ENCODE measurements at places on chromosomes 11 and 22. TPM values are rescaled to one million over a fixed set of nuclear protein-coding genes. Genes with fewer than 3 reads are reported as not detected.

GRCh38 chr22:42271906-42272305 lies 1.5 kb upstream of the TCF20 start:
- no peak for DNase-seq

Gene POU2AF3
- not detected for polyA plus RNA-seq

- DNase-seq: no peak
These were observed 1.8 kb upstream of the CYP2D6 start for GRCh38 chr22:42132457-42132856.

DNA sequence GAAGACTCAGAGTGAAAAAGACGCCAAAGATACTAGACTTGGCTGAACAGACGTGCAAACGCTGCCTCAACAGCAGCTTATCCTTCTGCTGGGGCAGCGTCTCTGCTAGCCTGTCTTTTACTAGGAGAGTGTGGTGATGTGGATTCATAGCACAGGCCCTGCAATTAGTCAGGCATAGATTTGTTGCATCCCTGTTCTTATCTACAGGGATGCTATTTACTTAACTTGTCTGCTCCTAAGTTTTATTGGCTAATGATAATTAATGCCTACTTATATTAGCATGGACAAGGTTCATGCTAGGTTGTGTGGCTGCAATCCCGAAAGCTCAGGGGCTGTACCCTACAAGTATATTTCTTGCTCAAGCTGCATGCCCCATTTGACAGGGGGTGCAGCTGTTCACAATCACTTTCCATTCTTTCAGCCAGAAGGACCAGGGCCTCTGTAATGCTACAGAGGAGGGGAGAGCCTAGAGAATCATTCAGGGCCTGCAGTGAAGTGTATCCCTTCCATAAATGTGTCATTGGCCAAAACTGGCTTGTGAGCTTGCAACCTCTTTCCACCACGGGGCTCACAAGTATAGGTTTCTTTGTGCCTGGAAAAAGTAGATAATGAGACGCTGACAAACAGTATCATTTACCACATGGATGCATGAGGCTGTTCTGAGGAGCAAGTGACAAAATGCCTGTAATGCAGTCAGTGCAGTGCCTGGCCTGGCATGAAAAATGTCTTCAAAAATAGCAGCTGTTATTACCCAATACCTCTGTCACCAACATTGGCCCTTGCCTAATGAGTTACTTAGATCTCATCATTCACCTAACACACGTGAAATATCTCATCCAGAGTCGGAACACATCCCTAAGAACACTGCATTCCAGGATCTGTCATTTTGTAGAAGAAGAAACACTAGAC lies 685.8 kb upstream of the API5 start:
- no peak for DNase-seq

- DNase-seq: no peak
These were observed 233.5 kb downstream of the MIAT start for GRCh38 chr22:26890870-26891269.

GRCh38 chr11:2748061-2748813 lies 48.4 kb upstream of the KCNQ1OT1 start:
- DNase-seq: peak; percentile 23

GRCh38 chr11:105004021-105004420 lies 18.9 kb downstream of the CASP5 start:
- no peak for DNase-seq

Gene DRICH1
- polyA plus RNA-seq: not detected

DNA sequence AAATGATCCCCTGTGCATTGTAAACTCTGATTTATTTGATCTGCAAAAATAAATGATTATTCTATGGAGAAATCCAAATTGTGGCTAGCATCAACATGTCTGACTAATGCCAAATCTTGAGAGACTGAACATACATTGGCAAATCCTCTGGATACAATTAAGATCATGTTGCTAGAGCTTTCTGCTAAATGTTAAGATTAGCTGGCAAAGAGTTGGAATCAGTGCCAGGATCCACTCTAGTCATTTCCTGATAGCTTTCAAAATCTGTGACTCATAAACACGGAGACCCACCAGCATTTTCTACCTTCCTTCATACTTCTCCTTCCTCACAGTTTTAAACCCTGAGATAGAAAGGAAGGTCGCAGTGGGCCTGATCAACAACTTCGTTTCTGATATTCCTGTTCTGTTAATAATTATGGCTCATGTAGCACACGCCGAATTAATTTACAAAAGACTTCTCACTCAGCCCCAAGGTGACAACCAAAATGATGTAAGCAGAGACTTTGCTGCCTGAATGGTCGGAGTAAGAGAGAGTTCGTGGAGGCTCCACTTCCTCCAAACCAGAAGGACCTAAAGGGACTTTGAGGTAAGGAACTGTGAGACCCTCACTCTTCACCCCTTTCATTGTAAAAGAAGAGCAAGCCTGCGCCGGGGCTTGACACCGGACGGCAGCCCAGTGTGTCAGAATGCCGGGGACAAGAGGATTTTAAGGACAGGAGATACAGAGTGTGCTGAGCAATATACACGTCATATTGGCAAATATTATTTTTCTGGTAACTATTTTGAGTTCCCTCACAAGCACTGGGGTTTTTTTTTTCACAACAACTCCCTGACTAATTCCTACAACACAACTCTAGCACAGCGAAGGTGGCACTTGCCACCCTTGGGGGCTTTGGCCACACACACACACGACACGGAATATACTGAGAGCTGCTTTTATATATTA lies 42.0 kb downstream of the SERPINH1 start:
- no peak for DNase-seq

- DNase-seq: no peak
These were observed 9.7 kb upstream of the HEPHL1 start for GRCh38 chr11:94011478-94011877.

Gene OR51E2
- not detected for polyA plus RNA-seq

Gene TBX10
- not detected for polyA plus RNA-seq

Gene PTPRCAP
- 1,075 TPM for polyA plus RNA-seq

Gene MPZL3
- polyA plus RNA-seq: 10.6 TPM

DNA sequence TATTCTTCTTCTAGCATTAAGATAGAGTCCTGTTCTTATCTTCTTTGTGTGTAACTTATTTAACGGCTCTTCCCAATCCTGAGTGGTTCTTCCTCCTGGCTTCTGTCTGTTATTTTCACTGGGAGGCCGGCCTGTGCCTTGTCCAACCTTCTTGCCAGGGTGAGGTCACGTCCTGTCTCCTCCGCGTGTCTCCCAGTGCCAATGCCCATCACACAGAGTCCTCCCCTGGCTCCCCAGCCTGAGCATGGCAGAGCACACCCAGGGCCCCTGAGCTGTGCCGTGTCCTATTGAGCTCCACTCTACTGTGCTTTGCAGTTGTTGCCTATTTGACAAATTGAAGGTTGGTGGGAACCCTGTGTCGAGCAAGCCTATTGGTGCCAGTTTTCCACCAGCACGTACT lies 487.3 kb downstream of the BRD1 start:
- no peak for DNase-seq

- DNase-seq: peak; percentile 59
These were observed 1.6 kb upstream of the BCR start for GRCh38 chr22:23178512-23179254.

Gene GPHA2
- not detected for polyA plus RNA-seq

Gene OR10A2
- not detected for polyA plus RNA-seq

Gene SSH3
- 3.5 TPM for polyA plus RNA-seq

DNA sequence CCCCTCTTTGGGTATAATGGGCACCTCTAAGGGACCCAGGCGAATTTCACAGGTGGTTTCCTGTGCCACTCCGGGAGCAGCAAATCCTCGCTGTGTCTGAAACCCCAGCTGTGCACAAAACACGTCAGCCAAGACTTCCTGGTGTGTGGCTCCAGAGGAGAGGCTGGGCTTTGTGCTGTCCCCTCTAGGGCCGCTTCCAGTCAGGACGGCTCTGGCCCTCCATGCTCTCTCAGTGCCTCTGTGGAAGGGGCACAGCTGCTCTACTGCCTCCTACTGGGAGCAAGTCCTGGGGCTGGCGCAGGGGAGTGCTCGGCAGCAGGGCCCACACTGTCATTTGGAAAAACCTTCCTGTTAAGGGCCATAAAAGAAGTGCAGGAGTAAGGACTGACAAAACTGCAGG lies 23.7 kb upstream of the ARFGAP3 start:
- no peak for DNase-seq

DNA sequence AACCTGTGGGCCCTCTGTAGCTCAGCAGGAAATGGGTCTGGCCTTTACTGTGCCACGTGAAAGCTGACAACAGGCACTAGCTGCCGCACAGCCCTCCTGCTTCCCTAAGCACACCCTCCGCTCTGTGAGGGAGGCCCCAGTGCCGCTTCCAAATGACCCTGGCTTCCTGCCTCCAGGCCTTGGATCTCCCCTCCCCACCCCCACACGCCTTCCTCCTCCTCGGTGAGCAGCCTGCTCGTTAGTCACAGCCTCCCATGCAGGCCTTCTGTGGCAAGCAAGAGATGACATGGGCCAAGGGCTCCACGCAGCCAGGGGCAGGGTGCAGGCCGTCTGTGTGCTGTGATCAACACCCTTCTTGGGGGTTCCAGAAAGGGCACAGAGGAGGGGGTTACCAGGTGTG lies 15.3 kb upstream of the RASL10A start:
- no peak for DNase-seq

- DNase-seq: no peak
These were observed 83.1 kb downstream of the PARVA start for GRCh38 chr11:12460466-12460865.

Gene BAIAP2L2
- polyA plus RNA-seq: not detected

Gene MYEOV
- polyA plus RNA-seq: not detected

GRCh38 chr22:26725012-26725676 lies 67.8 kb downstream of the MIAT start:
- DNase-seq: no peak

DNA sequence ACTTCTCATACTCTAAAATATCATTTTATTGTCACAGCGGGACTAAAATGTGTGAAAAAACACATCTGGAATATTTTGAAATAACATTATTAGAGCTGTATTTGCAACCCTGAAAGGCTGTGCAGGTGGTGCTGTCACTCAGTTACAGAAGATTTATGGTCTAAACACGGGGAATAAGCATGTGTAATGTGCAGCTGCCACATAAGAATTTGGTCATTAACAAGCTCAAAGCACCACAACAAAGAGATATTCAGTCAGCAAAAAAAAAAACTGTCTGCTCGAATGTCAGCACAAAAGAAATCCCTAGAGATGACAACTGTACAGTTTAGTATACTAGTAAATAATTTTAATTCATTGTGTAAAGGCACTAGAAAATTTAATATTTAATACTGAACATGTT lies 31.3 kb downstream of the TMEM123 start:
- DNase-seq: no peak

DNA sequence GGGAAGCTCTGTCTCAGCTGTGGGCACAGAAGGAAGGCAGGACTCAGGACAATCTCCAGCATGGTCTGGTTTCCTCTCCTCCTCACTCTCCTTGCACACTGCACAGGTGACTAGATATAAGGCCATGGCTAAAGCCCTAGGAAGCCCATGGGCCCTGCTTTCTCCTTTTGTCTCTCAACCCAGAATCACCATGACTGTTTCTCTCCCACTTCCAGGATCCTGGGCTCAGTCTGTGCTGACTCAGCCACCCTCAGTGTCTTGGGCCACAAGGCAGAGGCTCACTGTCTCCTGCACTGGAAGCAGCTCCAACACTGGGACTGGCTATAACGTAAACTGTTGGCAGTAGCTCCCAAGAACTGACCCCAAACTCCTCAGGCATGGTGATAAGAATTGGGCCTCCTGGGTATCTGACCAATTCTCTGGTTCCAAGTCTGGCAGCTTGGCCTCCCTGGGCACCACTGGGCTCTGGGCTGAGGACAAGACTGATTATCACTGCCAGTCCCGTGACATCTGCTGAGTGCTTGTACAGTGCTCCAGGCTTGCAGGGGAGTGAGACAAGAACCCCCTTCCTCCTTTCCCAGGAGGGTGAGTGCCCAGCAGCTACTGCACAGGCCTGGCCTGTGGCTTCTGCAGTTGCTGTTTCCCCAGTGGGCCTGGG lies 104.0 kb upstream of the TOP3B start:
- DNase-seq: no peak

GRCh38 chr11:97557399-97557798 lies 1167.6 kb downstream of the JRKL start:
- no peak for DNase-seq

- no peak for DNase-seq
These were observed 241.1 kb downstream of the SOX6 start for GRCh38 chr11:16114978-16115871.

- peak; percentile 44 for DNase-seq
These were observed 1.4 kb upstream of the STIM1 start for GRCh38 chr11:3853899-3854659.

- DNase-seq: no peak
These were observed 22.7 kb upstream of the PLEKHB1 start for GRCh38 chr11:73623686-73624085.

- no peak for DNase-seq
These were observed 5.2 kb downstream of the LGR4 start for GRCh38 chr11:27467181-27467913.

Gene APOL3
- polyA plus RNA-seq: 102 TPM

GRCh38 chr11:93143186-93143585 lies 54.6 kb downstream of the SLC36A4 start:
- DNase-seq: no peak

DNA sequence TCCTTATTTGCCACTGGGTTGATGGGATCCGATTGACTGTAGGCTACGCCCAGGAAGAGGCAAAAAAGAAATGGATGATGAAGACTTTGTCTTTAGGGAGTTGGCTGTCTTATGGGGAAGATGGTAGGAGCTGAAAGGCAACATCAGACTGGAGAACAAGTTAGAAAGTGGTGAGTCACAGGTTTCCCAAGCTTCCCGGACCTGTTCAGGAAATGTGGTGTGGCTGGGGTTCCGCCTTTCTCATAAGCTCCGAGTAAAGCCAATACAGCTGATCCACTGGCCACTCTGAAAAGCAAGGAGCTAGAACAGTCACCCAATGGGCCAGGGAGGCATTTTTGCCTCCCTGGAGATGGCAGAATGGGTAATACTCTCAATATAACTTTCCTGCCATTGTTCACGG lies 194.5 kb downstream of the SNX19 start:
- no peak for DNase-seq

- DNase-seq: no peak
These were observed 469.8 kb upstream of the KIRREL3 start for GRCh38 chr11:127470306-127470884.

Gene AMOTL1
- polyA plus RNA-seq: 0.12 TPM

Gene XKR3
- not detected for polyA plus RNA-seq

Data from CD8-positive, alpha-beta memory T cell (primary cell).